ENCODE measurements at places on chromosomes 12 and 14. TPM values are rescaled to one million over a fixed set of nuclear protein-coding genes. Genes with fewer than 3 reads are reported as not detected.

- peaks cover 14% of the 10 kb centered on the region for H3K4me1 ChIP-seq
- peaks cover 47% of the 10 kb centered on the region for H3K27me3 ChIP-seq
- no peaks in the 10 kb centered on the region for H3K36me3 ChIP-seq
- H3K27ac ChIP-seq = no peak overlapping the region
These were observed 9.7 kb upstream of the KRT1 start for GRCh38 chr12:52689936-52690335.

GRCh38 chr12:119157978-119158377 is 20.8 kb upstream of the HSPB8 start:
- DNase-seq = no peak
- H3K36me3 ChIP-seq = no peaks in the 10 kb centered on the region
- H3K27me3 ChIP-seq = no peaks in the 10 kb centered on the region
- H3K27ac ChIP-seq = no peak overlapping the region

- no peak overlapping the region for H3K4me3 ChIP-seq
- peaks cover 9% of the 10 kb centered on the region for H3K36me3 ChIP-seq
- no peak for DNase-seq
- peaks cover 13% of the 10 kb centered on the region for H3K27me3 ChIP-seq
These were observed 83.6 kb upstream of the HECTD1 start for GRCh38 chr14:31291210-31291609.

- H3K36me3 ChIP-seq = no peaks in the 10 kb centered on the region
- H3K4me3 ChIP-seq = no peak overlapping the region
- H3K27ac ChIP-seq = no peak overlapping the region
- DNase-seq = no peak
These were observed 41.6 kb downstream of the ITPK1 start for GRCh38 chr14:93073910-93074769.

DNA sequence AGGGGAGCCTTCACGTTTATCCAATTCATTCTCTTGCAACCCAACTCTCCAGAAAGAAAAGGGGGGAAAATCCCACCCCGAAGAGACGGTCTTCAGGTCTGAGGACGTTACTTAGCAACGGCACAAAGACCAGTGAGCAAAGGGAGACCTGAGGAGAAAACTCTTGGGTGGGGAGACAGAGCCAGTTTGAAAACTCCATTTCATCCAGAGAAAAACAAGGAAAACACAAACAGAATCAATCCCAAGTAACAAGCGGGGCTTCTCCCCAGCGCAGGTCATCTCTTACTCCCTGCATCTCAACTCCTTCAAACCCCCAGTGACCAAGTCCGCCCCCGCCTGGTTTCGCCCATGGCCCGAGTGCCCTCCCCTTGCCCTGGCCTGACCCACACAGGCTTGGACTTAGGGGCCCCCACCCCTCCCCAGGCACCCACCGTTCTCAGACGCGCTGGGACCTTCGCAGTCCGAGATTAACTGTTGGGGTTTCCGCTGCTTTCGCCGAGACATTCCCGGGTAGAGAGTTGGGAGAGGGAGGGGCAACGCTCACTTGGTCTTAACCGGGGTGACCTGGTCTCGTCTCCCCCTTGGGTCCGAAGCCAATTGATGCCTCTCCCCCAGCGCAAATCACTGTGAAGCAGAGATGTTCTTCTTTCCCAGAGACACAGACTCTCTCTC is 10.4 kb upstream of the SALL2 start:
- peak overlapping the region; percentile 100 for H3K27ac ChIP-seq
- peaks cover 9% of the 10 kb centered on the region for H3K36me3 ChIP-seq
- H3K4me1 ChIP-seq = peaks cover 51% of the 10 kb centered on the region
- peak overlapping the region; percentile 90 for H3K4me3 ChIP-seq

GRCh38 chr12:69338936-69339335 is 9.2 kb upstream of the LYZ start:
- H3K4me1 ChIP-seq = no peaks in the 10 kb centered on the region
- no peak overlapping the region for H3K27ac ChIP-seq
- no peaks in the 10 kb centered on the region for H3K36me3 ChIP-seq
- H3K27me3 ChIP-seq = no peaks in the 10 kb centered on the region
- DNase-seq = no peak

- no peak overlapping the region for H3K4me3 ChIP-seq
- no peaks in the 10 kb centered on the region for H3K4me1 ChIP-seq
- H3K27me3 ChIP-seq = no peaks in the 10 kb centered on the region
- H3K27ac ChIP-seq = no peak overlapping the region
- peaks cover 14% of the 10 kb centered on the region for H3K36me3 ChIP-seq
- DNase-seq = no peak
These were observed 288.4 kb downstream of the NUAK1 start for GRCh38 chr12:105850103-105850968.

DNA sequence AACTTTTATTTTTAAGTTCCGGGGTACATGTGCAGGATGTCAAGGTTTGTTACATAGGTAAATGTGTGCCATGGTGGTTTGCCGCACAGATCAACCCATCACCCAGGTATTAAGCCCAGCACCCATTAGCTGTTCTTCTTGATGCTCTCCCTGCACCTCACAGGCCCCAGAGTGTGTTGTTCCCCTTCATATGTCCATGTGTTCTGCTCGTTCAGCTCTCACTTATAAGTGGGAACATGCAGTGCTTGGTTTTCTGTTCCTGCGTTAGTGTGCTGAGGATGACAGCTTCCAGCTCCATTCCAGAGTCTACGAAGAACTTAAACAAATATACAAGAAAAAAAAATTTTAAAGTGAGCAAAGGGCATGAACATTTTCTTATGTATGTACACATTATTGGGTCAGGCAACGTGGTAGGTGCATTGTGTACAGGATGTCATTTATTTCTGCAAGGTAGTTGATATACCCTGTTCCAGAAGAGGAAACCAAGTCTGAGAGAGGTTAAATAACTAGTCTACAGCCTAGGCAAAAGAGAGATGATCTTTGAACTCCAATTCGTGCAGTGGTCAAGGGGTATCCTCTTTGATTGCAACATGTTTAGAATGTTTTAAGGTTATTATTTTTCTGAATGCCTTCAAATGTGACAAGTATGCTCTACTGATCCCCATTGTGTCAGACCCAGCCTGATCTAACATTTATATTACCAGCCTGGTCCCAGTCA is 8.7 kb upstream of the PPM1A start:
- DNase-seq = no peak
- H3K27me3 ChIP-seq = no peaks in the 10 kb centered on the region
- H3K4me3 ChIP-seq = no peak overlapping the region
- H3K27ac ChIP-seq = no peak overlapping the region

GRCh38 chr12:50615907-50616296 is 111.1 kb downstream of the DIP2B start:
- no peak overlapping the region for H3K4me3 ChIP-seq
- H3K4me1 ChIP-seq = peaks cover 25% of the 10 kb centered on the region
- DNase-seq = no peak
- H3K27ac ChIP-seq = peak overlapping the region; percentile 78
- H3K27me3 ChIP-seq = no peaks in the 10 kb centered on the region

DNA sequence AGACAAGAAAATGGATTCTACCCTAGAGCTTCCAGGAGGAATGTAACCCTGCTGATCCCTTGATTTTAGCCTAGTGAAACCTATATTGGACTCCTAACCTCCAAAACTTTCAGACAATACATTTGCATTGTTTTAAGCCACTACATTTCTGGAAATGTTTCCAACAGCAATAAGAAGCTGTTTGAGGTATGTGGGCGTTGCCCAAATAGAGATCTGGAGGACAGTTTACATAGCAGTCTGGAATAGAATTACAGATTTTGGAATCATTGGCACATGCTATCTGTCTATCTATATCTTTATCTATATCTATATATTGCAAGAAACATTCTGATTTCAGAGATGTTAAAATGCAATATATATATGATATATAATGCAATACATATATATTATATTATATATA is 42.4 kb upstream of the EGLN3 start:
- H3K27me3 ChIP-seq = no peaks in the 10 kb centered on the region
- H3K4me1 ChIP-seq = no peaks in the 10 kb centered on the region
- no peak for DNase-seq
- no peaks in the 10 kb centered on the region for H3K36me3 ChIP-seq
- no peak overlapping the region for H3K27ac ChIP-seq

DNA sequence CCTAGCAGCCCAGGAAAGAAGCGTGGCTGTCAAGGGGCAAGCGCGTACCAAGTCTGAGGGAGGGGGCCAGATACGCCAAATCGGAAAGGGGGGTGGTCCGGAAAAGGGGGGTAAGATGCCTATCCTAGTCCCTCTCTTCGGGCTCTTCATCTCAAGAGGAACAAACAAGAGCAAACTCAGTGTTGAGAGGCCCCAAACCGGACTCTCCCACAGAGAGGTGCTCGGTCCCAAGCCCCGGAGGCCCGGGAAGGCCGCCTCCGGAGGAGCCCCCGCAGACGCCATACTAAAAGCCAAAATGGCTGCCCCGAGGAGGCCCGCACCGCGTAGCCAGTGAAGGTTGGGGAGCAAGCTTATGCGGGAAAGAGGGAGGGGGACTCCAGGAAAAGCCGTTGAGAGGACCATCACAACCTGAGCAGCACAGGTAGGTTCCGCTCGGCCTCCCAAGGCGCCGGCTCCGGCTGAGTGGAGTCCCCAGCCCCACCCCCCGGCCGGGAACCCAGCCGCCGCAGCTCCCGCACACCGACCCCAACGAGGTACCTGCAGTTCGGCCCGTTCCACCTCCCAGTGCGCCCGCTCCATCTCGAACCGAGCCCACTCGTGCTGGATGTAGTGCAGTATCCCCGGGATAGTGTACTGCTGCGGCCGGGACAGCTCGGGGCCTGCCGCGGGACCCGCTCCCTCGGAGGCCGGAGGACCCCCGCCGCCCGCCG is at the start of gene AP4S1:
AP4S1 (plus strand) TSS at position 283 of the 710 bp plus-strand sequence. CDS start 40,548 bp downstream, outside the sequence.
- DNase-seq = peak; percentile 53
- H3K4me3 ChIP-seq = peak within 1 kb of the TSS; percentile 89
- H3K4me1 ChIP-seq = peaks cover 40% of the 10 kb centered on the region
- H3K27me3 ChIP-seq = no peaks in the 10 kb centered on the region
- H3K27ac ChIP-seq = peak within 1 kb of the TSS; percentile 99

Gene KIF5A
- total RNA-seq = 16.1 TPM

Measured in WTC11 (cell line).